ENCODE measurements at places on chromosomes 3 and 15.

GRCh38 chr15:84914351-84914750 is 29.9 kb downstream of the SLC28A1 start:
- DNase-seq: no peak

- no peak for DNase-seq
Observed at GRCh38 chr15:62482785-62483429, 317.8 kb upstream of the C2CD4B start.

DNA sequence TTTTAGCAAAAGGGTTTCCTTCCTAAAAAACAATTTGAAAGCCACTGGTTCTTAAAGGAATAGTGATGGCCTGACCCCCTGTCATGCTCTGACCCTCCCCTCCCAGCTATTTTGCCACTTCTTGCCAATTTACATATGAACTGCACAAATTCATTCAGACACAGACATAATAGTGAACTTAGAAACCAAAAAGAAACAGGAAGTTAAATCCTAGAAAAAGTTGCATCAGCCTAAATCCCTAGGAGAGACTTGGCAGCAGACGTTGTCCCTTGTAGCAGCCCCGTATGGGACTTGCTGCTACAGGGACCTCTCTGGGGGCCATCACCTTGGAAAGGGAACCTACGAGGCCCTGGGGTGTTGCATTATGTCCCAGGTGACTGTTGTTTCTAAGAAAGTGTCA is 14.3 kb upstream of the PDE8A start:
- no peak for DNase-seq

DNA sequence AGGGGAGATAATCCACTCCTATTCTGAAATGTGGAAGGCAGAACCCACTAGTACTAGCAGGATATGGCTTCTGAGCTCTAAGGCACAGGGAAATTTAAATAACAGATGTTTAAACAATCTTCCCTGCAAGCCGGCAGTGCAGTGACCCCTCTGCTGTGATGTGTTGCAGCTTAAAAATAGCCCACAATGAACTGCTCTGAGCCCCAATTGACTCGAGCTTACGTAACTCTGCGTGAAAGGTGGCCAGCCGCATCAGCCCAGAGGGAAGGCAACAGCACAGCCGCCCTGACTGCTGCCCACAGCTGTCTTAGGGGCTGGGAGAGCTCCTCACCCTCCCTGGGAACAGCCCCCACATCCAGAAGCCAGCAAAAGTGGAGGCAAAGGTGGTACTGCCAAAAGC is 12.5 kb upstream of the CAMKV start:
- no peak for DNase-seq

DNA sequence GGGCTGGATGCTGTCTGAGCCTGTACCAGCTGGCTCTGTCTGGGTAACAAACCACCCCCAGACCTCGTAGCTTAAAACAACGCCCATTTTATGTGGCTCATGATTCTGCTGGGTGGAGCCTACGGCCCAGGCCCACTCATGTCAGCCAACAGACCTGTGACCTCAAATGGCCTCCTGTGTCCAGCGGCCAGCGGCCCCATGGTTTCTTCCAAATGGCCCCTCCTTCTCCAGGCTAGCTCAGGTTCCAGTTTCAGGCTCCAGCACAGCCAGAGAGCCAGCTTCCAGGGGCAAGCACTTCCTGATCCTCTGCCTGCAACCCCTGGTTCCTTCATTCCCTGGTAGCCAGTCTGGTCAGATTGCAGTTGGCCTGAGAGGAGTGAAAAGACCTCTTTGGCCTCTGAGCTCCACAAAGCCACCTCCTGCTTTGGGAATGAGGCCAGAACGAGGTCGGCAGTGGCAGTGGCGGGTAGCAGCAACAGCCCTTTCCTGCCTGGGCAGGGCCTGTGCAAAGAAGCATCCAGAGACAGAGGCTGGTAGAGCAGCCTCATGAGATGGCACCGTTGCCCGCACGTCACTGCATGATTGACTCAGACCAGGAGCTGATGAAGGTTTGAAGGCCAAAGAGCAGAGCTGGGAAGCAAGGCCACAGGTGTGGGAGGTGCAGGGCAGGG is 21.0 kb upstream of the PLXNA1 start:
- DNase-seq: no peak

DNA sequence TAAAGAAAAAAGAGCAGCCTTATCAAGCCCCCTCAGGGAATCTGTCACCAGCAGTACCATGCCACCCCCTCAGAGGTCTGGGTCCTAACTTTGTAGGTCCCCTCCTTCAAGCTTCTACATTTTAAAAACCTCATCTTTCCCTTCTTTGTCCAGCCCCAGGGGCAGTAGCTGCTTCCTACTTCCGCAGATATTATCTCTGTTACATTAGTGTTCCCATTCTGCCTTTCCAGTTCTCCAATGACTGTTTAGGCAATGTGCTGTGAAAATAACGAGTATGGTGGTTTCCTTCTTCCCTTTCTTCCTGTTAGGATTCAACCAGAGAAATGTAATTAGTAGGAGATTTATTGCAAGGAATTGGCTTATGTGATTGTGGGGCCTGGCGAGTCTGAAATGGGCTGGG is 126.1 kb upstream of the TNIK start:
- DNase-seq: no peak

DNA sequence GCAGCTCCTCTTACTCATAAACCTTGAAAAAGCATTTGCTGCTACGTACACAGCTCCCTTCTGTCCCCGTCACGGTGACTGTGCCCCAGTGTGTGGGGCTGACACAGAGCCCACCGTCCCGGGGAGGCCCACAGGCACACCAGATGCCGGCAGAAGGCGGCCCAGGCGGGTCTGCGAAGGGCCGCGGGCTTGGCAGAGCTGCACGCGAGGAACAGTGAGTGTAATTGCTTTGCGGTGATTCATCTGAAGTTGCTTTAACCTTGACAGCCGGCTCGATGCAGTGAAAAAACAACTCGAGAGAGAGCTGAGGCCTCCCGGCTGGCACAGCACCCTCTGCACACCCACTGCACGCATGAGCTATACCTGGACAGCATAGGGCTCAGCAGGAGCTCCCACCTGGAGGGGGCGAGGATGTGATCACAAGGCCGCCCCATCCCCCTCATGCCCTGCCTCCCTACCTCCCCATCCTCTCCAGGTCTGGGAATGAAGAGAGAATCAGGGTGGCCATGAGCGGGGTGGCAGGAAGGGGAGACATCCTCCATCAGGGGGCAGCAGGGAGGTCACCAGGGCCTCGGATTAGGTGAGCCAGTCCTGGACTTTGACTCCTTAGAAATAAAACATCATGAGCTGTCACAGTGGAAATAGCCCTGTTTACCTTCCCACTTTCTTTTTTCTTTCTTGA is 172.7 kb downstream of the MEGF11 start:
- DNase-seq: no peak

- no peak for DNase-seq
Observed at GRCh38 chr3:34157491-34157890, 359.1 kb downstream of the PDCD6IP start.

GRCh38 chr3:151086484-151087456 is 1.3 kb downstream of the MED12L start:
- DNase-seq: peak; percentile 73

DNA sequence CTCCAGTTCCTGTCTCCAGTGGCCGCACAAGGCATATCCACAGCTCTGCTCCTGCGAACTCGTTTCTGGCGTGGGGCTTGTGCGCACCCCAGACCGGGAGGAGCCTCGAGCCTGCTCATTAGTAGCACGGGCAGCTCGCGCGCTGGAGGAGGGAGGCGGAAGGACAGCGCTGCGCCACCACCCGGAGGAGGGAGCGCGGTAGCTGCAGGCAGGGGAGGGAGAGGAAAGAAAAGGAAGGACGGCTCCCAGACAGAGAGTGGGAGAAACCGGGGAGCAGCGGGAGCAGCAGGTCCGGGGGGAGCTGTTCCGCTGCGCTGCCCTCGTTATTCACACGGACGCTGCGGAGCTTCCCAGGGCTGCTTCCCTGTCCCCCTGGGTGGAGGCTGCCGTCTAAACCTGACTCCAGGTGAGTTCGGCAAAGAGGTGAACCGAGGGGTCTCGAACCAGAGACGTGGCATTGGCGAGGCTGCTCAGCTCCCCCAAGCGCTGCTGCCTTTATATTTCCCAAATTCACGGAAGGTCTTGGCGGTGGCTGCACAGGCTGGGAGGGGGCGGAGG is 121.3 kb upstream of the ZNF717 start:
- DNase-seq: no peak

DNA sequence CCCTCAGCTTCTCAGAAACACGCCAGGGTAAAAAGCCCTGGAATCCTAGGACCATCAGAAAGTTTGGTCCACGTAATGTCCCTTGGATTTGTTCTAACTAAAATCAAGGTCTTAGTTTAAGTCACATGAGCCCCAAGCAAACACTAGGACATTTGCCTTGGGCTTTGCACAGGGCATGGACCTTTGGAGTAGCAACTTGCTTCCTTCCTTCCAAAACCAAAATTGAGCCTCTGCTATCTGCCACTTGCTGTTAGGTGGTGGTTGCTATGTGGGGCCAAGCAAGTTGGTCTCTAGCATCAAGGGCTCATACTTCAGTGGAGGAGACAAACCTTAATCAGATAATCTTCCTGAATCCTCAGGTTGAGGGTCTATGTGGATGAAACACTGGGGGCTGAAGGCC is 4.0 kb upstream of the DAG1 start:
- no peak for DNase-seq

DNA sequence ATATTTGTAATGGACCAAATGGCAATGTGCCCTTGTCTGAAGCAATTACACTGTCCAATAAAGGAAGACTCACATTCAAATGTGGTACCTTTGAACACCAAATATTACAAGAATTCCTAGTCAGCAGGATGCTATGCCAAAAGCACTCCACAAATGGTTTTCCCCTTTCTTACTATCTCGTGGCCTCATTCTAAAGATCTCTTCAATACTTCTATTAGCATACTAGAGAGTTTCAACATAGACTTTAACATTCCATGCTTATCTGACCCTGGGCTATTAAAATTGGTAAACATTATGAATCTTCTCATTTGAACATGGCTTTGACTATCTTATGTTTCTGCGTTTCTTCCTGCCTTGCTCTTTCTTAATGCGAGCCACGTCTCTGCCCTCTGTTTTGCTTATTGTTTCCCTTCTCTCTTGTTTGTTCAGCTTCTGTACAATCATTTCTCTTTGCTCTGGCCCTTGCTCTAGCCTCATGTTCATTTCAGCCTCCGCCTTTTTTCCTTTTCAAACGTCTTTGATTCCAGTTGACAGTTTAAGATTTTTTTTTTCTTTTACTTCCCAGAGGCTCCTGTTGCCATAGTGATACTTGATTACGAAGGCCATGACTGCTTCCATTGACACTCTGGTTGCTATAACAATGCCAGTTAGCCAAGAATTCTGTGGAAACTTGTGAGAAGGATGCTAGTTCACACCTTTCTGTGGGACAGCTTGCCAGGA is 49.5 kb upstream of the SLC9A9 start:
- no peak for DNase-seq
